Activated CD4-positive, alpha-beta memory T cell treated with anti-CD3 and anti-CD28 coated beads for 36 hours (primary cell): ENCODE measurements at places on chromosomes 1 and 21. TPM values are rescaled to one million over a fixed set of nuclear protein-coding genes. Genes with fewer than 3 reads are reported as not detected.

Gene CAPN8
- total RNA-seq = not detected

Gene LCE1B
- not detected for total RNA-seq

Gene APOBEC4
- not detected for total RNA-seq

Gene NEGR1
- total RNA-seq = not detected

Gene PTPN22
- total RNA-seq = 45.2 TPM

Gene KCNE1
- total RNA-seq = 0.31 TPM

Gene SH2D1B
- not detected for total RNA-seq

Gene OR10T2
- not detected for total RNA-seq

Gene SPRR2G
- not detected for total RNA-seq

Gene FAM167B
- 0.69 TPM for total RNA-seq

GRCh38 chr21:43370091-43370658 lies 56.8 kb downstream of the SIK1 start:
- DNase-seq = no peak

DNA sequence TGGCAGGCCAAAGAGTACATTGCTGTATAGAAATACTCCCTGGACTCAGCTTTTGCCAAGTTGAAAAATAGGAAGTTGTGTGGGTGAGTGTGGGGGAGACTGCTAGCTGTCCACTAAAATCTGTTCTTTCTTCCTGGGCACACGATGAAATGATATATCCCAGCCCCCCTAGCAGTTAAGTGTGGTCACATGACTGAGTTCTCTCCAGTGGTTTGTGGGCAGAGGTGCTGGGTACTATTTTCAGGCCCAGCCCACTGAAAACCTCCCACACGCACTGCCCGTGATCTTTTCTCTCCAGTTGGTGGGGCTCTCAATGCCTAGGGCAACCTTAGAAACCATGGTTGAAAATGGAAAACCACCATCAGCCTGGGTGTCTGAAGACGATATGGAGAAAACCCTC lies 119.7 kb upstream of the LMO4 start:
- no peak for DNase-seq

DNA sequence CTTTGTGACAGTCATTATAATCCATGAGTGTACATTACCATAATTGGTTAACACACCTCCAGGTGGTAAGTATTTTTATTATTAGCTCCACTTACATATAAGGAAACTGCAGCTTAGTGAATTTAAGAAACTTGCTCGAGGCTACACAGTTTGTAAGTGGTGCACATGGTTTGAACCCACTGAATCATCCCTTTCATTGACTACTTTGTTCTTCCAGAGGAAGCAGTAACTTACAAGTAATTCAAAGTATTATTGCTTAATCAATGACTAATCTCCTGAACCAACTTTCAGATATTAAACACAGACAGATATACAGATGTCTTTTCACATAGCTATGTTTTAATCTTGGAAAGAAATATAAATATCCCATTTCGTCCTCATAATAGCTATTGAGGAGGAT lies 18.7 kb upstream of the CLDN8 start:
- DNase-seq = no peak

DNA sequence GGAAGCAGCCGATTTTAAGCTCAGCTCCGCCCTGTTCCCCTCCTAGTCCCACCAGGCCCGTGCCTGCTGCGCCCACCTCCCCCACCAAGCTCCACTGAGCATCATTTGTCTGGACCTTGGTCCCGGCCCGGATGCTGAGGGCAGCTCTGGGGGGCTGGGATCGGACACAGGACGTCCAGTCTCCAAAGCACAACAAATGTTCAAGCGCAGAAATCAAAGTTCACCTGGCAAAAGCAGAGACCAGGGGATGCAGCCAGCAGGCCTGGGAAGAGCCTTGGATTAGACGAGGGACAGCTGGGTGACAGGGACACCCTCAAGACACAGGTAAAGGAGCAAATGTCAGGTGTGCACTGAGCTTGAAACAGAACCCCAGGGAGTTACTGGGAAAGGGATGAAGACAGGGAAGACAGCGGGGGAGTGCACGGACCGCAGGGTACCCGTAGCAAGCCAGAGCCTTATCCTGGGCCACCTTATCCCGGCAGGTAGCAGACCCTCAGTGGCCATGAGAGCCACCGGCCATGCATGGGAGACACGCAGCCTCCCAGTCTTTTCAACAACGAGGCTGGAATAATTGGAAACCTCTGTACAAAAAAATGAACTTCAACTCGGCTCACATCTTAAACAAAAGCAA lies 22.2 kb upstream of the TMEM52 start:
- no peak for DNase-seq

- DNase-seq = no peak
Measured at GRCh38 chr1:186212568-186213224, 162.4 kb downstream of the TPR start.

GRCh38 chr1:183003203-183003602 lies 20.0 kb upstream of the LAMC1 start:
- DNase-seq = no peak

DNA sequence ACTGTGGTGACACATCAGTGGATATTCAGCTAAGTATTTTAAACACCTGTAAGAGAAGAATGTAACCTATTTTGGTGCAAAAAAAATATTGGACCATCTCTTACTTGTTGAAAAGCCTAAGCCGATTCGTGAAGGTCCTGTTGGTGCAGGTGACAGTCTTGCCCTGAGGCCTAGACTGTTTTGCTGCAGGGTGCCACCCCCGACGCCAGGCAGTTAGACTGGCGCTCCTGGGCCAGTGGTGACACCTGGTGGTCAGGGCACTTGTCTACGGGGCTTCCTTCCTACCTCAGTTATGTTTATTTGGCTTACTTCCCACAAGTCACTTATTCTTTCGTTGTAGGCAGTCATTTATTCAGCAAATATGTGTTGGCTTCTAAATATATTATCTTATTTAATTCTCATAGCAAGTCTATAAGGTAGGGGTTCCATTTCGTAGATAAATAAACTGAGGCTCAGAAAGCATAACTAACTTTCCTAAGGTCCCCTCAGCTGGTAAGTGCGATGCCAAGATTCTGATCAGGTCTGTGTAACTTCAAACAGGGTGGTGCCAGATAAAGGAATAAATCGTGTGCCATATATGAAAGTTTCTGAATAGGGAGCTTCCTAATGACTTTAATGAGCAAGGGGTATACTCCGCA lies 1.9 kb downstream of the EEIG2 start:
- peak; percentile 91 for DNase-seq

DNA sequence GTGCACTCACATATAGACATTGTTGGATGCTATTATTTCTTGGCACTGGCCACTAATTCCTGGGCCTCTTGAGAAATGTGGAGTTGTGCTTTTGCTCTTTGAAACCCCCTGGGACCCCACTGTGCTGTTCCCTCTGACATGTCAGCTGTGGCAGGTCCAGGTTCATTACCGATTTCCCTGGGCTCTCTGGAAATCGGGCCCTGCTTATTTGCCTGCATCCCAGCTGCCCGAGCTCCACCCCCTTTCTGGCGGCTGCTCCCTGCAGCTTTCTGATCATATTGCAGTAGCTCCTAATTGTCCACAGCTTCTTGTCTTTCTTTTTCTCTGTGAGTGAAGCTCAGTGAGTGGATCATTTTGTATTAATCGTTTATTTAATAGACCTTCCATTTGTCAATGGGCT lies 183.7 kb upstream of the FAM78B start:
- no peak for DNase-seq

DNA sequence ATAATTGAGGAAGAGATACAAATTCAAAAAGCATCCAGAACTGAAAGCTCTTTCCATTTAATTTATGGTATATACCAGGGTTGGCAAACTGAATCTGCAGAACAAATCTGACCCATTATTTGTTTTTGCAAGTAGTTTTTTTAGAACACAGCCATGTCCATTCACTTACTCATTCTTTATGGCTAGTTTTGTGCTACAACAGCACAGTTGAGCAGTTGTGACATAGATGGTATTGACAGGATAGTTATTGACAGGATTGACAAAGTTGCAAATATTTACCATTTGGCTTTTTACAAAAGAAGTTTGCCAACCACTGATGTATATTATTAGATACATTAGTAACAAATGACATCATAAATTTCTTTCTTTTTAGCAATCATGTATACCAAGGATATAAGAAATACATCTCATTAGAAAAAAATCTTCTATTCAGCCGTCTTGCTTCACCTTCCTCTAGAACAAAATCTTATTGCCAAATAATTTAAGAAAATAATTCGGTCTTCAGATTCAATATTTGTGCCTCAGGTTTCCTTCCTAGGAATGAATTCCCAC lies 9.4 kb downstream of the ADAMTS1 start:
- DNase-seq = no peak

GRCh38 chr1:246617156-246617555 lies 50.9 kb downstream of the CNST start:
- no peak for DNase-seq

GRCh38 chr1:180235502-180236239 lies 5.6 kb downstream of the LHX4 start:
- no peak for DNase-seq

DNA sequence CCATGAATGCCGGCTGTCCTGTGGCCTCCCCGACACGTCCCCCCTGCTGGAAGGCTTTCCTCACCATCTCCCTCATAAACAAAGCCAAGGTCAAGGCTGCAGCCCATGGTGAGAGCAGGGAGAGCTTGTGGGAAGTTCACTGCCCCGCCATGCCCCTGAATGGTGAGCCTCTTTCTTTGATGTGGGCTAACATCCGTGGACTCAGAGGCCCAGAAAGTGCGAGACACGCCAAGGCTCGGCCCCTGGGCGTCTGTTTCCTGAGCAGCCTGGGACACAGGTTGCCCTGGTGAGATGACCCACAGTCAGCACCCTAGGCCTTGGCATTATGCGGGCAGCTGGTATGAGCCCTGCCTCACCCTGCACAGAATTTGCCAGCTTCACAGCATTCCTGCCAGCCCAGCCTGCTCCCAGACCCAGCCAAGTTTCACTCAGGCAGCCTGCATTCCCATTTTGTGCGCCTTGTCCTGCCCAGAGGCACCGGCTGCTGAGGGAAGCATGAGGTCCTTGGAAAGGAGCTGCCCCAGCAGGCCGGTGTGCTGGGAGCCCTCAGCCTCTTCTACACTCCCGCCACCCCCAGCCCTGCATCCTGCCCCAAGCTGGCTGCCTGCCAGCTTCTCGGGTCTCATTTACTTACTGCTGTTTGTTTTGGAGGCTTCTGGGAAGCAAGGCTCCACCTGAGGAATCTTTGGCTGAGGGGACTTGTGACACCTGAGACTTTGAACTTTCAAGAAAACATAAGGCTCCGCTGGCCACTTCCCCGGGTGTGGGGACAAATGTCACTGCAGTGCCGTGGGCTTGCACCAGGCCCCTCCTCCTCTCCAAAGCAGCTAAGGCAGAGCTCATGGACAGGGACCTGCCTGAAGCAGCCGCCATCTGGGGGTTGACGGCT lies 31.9 kb downstream of the NEK2 start:
- DNase-seq = peak; percentile 23

GRCh38 chr1:233904633-233905415 lies at the start of gene SLC35F3:
Gene SLC35F3 (plus strand): TSS chr1:233904676.
- DNase-seq = peak; percentile 39

DNA sequence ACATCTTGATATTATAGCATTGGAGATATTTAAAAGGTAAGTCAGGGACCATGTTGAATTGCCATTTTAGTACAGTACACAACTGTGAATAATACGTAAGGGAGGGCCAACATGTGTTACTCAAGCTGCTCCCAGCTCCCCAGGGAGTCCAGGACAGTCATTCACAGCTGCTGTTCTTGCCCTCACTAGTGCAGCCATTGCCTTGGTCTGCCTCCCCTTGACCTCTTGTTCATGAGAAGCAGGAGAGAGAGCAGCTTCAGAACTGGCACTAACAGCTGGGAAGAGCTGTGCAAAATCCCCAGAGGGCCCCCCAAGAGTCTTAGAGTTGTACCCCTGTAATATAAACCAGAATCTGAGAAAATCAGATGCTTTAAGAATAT lies 16.4 kb downstream of the TCEANC2 start:
- no peak for DNase-seq
